ENCODE measurements at places on chromosomes 16 and 17. TPM values are rescaled to one million over a fixed set of nuclear protein-coding genes. Genes with fewer than 3 reads are reported as not detected.
A peak's percentile ranks its signal among the peaks of the same experiment; 100 is the strongest.

PEMT gene
- total RNA-seq, result 182 TPM

KRTAP9-6 gene
- total RNA-seq, result not detected

MSLN gene
- not detected for total RNA-seq

RAB11FIP4 gene
- total RNA-seq, result 4.9 TPM

DHX8 gene
- 17.4 TPM for total RNA-seq

VAT1L gene
- 0.22 TPM for total RNA-seq

CCL7 gene
- not detected for total RNA-seq

NEUROD2 gene
- total RNA-seq, result not detected

GGA3 gene
- total RNA-seq, result 15.6 TPM

BICDL2 gene
- 0.11 TPM for total RNA-seq

DNA sequence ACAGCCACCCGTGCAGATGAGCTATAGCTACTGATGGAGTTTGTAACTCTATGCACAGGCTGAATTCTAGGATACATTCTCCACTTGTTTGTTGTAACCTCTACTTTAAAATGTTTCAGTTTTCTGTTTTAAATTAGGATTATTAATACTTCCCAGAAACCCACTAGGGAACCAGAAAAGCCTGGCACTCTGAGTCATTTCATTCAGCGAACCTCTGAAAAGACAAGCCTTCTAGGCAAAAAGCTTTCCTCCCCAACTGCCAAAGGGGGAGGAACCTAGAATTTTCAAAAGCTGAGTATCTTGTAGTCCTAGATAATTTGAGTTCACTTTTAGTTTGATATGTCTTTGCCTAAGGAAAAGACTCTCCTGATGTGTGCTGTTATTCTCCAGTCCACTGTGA lies 43.2 kb downstream of the GOSR1 start:
- no peaks in the 10 kb centered on the region for H3K4me1 ChIP-seq
- no peak overlapping the region for H3K4me3 ChIP-seq
- DNase-seq, result no peak

DNA sequence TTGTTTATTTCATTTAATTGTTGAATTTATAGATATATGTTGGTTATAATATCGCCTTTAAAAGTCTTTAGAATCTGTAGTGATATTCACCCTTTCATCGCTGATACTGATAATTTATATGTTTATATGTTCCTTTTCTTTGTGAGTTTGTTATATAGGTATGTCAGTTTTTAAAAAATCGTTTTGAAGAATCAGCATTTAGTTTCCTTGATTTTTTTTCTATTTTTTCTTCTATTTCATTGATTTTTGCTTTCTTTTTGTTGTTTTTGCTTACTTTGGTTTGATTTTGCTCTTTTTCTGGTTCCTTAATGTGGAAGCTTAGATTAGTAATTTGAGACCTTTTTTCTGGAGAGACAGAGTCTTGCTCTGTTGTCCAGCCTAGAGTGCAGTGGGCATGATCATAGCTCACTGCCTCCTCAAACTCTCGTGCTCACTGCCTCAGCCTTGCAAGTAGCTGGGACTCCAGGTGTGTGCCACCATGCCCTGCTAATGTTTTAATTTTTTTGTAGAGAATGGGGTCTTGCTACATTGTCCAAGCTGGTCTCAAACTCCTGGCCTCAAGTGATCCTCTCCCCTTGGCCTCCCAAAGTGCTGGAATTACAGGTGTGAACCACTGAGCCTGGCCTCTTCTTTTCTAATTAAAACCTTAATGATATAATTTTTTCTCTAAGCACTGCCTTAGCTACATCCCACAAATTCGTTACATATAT lies 7.5 kb downstream of the IST1 start:
- peaks cover 2% of the 10 kb centered on the region for H3K4me1 ChIP-seq
- H3K27ac ChIP-seq, result no peak overlapping the region
- H3K27me3 ChIP-seq, result no peaks in the 10 kb centered on the region
- no peak for DNase-seq

GRCh38 chr16:83954577-83955016 lies 1.6 kb downstream of the OSGIN1 start:
- peak; percentile 75 for DNase-seq
- H3K4me3 ChIP-seq, result peak overlapping the region; percentile 84
- H3K27ac ChIP-seq, result peak overlapping the region; percentile 90
- no peaks in the 10 kb centered on the region for H3K27me3 ChIP-seq

GRCh38 chr17:62937606-62938005 lies 28.4 kb upstream of the TANC2 start:
- H3K36me3 ChIP-seq, result no peaks in the 10 kb centered on the region
- no peak overlapping the region for H3K27ac ChIP-seq
- no peaks in the 10 kb centered on the region for H3K27me3 ChIP-seq
- H3K4me1 ChIP-seq, result no peaks in the 10 kb centered on the region

- H3K4me1 ChIP-seq, result no peaks in the 10 kb centered on the region
- no peak overlapping the region for H3K4me3 ChIP-seq
- DNase-seq, result no peak
- no peaks in the 10 kb centered on the region for H3K27me3 ChIP-seq
- H3K36me3 ChIP-seq, result no peaks in the 10 kb centered on the region
These were observed 14.8 kb upstream of the C17orf113 start for GRCh38 chr17:42065201-42065600.

- H3K27me3 ChIP-seq, result no peaks in the 10 kb centered on the region
- no peak overlapping the region for H3K4me3 ChIP-seq
- DNase-seq, result no peak
- H3K27ac ChIP-seq, result no peak overlapping the region
These were observed 20.2 kb downstream of the CHCT1 start for GRCh38 chr17:60442271-60443173.

DNA sequence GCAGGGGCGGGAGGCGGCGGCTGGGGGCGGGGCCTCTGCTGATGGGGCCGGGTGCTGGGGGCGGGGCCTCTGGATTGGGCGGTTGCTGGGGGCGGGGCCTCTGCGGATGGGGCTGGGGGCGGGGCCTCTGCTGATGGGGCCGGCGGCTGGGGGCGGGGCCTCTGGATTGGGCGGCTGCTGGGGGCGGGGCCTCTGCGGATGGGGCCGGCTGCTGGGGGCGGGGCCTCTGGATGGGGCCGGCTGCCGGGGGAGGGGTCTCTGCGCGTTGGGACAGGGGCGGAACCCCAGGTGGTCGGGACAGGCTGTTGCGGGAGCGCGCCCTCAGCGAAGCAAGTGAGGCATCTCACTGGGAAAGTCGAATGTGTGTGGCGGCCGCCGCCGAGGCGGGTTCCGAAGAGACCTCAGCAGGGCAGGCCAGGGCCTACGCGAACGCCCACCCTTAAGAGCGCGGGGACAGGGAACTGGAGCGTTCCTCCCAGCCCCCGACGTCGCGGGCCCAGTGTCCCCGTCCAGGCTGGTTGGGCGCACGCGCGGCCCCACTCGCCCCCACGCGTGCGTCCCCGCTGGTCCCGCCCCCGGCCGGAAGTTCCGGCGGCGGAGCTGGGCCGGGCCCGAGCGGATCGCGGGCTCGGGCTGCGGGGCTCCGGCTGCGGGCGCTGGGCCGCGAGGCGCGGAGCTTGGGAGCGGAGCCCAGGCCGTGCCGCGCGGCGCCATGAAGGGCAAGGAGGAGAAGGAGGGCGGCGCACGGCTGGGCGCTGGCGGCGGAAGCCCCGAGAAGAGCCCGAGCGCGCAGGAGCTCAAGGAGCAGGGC lies at the start of gene STUB1:
TSS of gene STUB1 (plus strand) at position 597 of the 811 bp plus-strand sequence. CDS start at position 713, 116 bp downstream.
- H3K27me3 ChIP-seq, result no peaks in the 10 kb centered on the region
- H3K4me1 ChIP-seq, result peaks cover 41% of the 10 kb centered on the region
- peaks cover 2% of the 10 kb centered on the region for H3K36me3 ChIP-seq
- DNase-seq, result peak; percentile 94

GRCh38 chr17:78933025-78933958 lies 8.1 kb upstream of the TIMP2 start:
- H3K27me3 ChIP-seq, result no peaks in the 10 kb centered on the region
- no peak overlapping the region for H3K4me3 ChIP-seq
- peak overlapping the region; percentile 49 for H3K27ac ChIP-seq
- DNase-seq, result no peak

DNA sequence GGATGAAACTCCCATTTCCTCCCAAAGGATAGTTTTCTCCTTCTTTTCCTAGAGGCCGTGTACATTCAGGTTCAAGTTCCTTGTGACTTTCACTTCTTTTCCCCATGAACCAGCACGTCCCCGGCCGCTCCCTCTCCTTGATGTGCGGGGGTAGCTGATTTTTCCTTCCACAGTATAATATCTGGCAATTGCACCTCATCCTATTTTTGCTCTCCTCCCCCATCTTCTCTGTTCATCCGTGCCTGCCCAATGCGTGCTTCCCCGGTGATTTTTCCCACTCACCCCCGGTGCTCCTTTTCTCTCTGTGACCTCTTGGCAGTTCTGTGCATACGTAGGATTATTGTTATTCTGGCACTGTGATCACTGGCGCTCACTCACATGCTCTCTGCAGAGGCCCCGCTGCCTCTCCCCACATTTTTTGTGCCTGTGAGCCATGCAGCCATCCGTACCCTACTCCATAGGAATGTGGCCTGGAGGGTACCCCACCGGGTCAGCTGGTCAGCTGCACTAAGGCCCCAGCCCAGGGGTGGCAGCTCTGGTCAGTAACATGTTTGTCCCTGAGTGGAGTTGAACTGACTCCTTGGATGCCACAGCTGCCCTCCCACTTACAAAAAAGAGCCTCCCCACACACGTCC lies 100.0 kb downstream of the NTN1 start:
- no peak for DNase-seq
- no peaks in the 10 kb centered on the region for H3K36me3 ChIP-seq
- H3K27ac ChIP-seq, result no peak overlapping the region
- no peaks in the 10 kb centered on the region for H3K27me3 ChIP-seq
- H3K4me1 ChIP-seq, result no peaks in the 10 kb centered on the region

DNA sequence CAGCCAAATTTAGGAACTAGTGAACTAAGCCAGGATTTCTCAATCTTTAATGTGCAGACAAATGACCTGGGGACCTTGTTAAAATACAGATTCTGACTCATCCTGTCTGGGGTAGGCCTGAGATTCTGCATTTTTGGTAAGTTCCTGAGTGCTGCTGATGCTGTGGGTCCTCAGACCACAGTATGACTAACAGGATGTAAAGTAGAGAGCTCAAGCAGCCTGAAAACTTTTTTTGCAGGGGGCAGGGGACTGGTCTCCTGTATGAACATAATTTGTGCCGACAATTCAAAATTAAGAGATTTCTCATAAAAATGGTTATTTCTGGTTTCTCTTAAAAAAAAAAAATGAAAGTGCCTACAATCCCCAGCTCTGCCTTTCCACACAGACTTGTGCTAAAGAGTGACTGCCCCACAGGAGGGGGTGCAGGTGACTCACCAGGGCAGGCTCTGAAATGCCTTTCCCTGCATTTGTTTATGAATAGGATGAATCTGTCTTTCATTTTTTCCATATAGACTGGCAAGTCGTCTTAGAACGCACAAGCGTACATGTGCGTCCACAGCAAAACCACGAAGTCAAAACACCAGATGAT lies 271.5 kb downstream of the PHKB start:
- no peaks in the 10 kb centered on the region for H3K27me3 ChIP-seq
- H3K4me1 ChIP-seq, result no peaks in the 10 kb centered on the region
- no peaks in the 10 kb centered on the region for H3K36me3 ChIP-seq

GRCh38 chr17:732067-732901 lies at the start of gene TLCD3A:
Gene TLCD3A (plus strand): TSS chr17:732596. CDS start chr17:732648, 52 bp downstream.
- H3K27ac ChIP-seq, result peak within 1 kb of the TSS; percentile 61
- DNase-seq, result peak; percentile 83

All from right lobe of liver (tissue), 6 donors.